Non-pigmented ciliary epithelial cell (primary cell): ENCODE measurements at places on chromosomes 6 and 20.

DNA sequence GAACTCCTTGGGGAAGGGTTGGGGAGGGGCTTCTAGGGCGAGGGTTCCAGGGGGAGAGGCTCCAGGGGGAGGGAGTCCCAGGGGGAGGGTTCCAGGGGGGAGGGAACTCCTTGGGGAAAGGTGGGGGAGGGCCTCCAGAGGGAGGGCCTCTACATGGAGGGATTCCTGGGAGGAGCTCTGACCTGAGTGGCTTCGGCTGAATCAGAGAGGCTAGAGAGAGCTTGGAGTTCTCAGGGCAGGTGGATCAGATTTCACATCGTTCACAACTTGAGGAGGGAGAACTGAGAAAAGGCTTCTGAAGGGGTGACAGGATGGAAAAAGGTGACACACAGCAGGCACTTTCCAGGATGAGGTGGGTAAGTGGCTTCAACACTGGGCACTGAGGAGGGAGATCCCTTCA lies 49.1 kb downstream of the DAAM2 start:
- no peak for DNase-seq

DNA sequence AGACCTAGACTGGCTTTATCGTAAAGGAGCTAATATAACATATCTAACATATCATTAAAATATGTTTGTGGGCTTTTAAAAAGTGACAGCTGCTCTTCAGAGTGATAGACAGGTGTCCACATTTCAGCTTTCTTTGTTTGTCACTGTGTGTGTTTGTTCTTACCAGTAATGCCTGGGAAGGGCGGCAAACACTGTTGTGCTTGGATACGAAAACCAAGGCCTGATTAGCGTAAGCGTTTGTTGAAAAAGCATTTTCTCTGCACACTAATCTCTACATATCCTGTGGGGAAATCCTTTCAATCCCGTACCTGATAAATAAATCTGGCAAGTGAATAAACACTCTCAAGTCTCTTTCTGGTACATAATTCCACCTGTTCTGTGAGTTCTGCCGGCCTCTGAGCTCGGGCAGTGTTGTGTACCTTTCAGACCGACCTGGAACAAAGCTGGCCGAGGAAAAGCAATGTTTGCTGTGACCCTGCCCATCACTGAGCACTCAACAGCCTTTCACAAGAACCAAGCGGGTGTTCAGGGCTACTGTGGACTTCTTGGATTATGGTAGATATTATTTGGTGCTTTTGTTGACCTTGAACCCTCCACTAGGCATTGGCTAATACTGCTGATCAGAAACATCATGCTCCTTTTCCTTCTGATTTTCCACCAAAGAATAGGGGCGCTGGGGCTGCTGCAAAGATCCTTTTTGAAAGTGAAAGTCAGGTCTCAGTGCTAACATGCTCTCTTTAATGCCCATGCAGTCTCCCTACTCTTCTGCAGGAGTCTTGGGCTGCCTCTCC lies 100.4 kb downstream of the CD83 start:
- DNase-seq: no peak

- no peak for DNase-seq
Measured at GRCh38 chr6:167349631-167350274, 24.9 kb downstream of the TTLL2 start.

GRCh38 chr6:24968783-24969182 lies 33.0 kb upstream of the RIPOR2 start:
- no peak for DNase-seq

DNA sequence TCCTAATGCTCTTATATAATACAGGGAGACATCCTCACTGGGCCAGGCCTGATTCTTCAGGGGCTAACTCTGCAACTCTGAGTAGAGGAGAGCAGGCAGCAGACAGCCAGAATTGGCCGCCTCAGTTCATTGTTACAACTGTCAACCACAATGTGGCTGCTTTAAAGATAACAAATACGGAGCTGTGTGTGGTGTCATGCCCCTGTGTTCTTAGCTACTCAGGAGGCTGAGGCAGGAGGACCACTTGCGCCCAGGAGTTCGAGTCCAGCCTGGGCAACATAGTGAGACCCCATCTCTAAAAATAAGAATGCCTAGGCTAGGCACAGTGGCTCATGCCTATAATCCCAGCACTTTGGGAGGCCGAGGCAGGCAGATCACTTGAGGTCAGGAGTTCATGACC lies 34.3 kb downstream of the CEP250 start:
- DNase-seq: no peak

DNA sequence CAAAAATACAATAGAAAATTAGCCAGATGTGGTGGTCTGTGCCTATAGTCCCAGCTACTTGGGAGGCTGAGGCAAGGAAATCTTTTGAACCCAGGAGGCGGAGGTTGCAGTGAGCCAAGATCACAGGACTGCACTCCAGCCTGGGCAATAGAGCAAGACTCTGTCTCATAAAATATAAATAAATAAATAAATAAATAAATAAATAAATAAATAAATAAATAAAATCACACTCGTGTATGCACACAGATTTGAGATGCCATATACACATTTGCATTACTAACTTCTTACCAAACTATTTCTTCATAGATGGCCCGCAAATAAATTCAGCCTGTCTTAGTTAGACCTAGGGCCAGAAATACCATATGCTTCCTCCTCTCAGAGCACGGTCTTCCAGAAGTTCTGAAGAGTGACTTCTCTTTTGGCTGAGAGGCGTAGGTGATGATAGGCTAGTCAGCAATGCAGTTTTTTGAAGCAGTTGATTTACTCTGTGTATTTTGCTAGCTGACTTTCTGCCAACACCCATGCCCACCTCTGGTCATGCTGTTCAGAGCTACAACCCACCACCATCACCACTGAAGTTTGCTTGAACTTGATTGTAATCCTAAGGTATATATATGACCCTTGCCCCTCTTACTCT lies 150.1 kb downstream of the SASH1 start:
- DNase-seq: no peak

DNA sequence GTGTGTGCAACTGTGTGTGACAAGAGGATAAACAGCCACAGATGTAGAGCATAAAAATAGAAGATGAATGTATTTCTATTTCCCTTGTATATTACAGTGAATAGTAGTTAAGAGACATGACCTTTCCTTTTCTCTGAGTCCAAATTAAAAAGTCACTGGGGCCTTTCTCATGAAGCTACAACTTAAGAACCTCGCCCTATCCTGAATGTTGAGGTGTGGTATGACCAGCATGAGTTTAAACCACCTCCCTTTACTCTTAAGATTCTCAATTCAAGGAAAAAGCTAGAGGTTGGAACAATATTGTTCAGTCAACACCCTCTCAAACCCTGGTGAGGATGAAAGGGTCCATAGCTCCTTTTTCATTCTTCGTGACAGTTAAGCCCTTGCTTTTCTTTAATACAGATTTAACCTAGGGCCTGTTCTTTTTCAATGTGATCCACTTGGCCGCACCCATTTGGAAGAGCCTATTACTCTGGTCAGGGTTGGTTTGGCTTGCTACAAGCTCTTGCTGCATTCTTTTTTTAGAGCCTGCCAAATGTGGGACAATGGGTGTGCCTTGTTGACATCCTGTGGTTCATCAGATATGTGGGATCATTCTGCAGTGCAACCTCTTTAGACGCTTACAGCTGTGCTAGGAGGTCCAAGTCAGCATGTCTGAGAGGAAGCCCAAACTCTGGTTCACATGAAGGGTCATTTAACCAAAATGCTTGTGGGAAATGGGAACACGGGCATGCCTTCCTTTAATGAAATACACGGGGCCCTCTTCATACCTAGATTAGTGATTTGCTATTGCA lies 290.0 kb downstream of the HAO1 start:
- DNase-seq: no peak

DNA sequence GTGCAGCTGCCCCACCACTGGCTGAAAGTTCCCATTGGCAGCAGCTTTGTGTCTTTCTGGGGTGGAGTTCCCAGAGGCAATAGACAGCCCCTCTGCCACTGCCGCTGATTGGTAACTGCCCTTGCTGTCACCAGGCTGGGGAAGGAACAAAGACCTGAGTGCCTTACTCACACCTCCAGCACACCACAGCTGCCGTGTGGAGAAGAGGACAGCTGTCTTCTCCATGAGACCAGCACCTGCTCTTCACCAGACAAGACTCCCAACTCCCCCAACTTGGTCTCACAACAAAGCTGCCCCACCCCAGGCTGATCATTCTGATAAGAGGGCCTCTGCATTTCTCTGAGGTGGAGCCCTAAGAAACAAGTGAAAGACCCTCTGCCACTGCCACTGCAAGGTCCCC lies 39.7 kb upstream of the PTCHD4 start:
- no peak for DNase-seq

GRCh38 chr6:52346503-52346902 lies 15.4 kb upstream of the PAQR8 start:
- no peak for DNase-seq

- no peak for DNase-seq
Measured at GRCh38 chr6:169223006-169223405, 30.6 kb downstream of the THBS2 start.
